NCI-H1048 (cell line): ENCODE measurements at places on chromosomes 7 and 10.

GRCh38 chr10:111999205-111999914, 184.2 kb downstream of the GPAM start:
- DNase-seq = no peak

DNA sequence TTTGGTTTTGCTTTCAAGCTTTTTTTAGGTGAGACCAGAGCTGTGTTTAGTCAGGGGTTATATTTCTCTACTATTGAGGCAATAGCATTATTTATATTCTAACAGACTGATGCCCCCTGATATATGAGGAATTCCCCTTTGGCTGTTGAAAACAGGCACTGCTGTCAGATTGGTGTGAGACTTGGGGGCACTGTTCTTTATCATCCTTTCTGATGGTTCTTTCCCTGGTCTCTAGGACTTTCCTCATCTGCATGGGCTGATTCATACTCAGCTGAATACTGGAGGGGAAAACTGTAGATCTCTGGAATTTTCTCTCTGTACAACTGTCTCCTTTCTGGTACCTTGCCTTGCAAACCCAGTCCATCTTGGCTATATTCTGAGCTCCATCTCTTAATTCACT, 10.0 kb upstream of the ICA1 start:
- DNase-seq = no peak

DNA sequence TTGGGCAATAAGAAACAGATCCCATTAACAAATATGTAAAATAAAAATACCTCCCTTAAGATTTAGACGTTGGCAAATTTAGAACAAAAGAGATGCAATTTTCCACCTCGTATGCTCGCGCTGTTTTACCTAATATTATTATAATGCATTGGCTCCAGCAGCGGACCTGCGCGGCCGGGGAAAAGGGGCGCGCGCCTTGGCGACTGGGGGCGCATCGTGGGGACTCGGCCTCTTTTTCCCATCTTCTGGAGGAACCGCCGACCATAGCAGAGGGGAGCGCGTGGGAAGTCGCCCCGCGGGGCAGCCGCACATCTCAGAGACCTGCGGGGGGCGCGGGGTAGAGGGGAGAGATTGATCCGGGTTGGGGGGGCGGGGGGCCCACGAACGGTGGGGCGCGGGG, 139.4 kb upstream of the MKI67 start:
- DNase-seq = no peak

- DNase-seq = no peak
Measured at GRCh38 chr10:349081-349480, 213.8 kb downstream of the ZMYND11 start.

DNA sequence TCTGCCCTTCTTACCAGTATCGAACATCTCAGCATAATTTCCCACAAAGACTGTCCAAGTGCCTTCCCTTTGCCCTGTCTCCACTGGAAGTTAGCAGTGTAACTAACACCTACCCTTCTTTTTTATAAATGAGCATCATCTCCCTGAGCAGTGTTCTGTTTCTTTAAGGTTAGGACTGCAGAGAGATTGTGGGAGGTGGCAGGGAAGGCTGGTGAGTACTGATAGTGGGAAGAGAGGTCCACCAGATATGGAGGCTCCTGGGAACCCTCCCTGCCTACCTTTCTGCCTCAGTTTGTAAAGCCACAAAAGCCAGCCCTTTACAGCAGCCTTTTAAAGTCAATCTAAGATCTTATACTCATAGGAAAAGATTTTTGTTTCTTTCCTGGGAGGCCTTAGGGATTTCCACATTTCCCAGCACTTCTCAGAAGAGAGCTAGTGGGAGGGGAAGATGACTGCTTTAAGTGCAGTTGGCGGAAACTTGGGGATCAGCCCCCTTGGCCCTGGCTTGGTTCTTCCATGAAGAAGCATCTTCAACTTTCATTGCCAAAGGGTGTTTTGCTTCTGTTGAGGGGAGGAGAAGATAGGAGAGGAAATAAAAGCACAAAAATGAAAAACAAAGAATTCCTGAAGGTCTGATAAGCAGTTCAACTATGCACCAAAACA, 36.6 kb upstream of the CALD1 start:
- DNase-seq = no peak

- DNase-seq = no peak
Measured at GRCh38 chr7:45484094-45484493, 90.1 kb upstream of the ADCY1 start.

GRCh38 chr10:31197886-31198285, 121.1 kb upstream of the ZEB1 start:
- DNase-seq = no peak

DNA sequence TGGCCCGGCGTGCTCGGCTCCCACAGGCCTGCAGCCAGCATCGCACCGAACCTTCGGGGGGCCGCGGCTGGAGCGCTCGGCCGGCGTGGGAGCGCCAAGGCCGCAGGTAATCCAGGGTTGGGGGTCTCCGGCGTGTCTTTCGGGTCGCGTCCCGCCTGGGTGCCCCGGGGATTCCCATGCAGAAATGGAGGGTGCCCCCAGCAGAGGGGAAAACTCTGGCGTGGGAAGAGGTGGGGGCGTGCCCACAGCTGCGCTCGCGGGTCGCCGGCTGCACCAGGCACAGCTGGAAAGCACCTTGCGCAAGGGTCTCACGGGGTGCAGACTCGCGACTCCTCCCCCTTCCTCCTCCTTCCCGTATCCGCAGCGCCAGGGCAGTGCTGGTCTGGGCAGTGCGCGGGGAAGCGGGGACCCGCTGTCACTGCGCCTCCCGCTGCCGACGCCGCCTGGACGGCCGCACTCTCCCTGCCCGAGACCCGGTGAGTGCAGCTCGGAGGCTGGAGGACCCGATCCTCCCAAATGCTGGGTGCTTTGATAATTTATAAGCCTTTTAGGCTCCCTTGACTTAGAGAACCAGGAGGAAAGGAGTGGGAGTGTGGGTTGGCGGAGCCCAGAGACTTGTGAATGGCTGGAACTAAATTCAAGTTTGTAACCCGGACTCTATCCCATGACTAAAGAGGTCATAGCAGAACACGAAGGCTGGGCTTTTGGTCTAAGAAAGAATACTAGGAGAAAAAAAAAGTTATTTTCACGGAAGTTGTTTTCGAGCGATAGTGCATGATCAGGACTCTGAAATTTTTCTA, 489 bp downstream of the MAP3K8 start:
- no peak for DNase-seq

DNA sequence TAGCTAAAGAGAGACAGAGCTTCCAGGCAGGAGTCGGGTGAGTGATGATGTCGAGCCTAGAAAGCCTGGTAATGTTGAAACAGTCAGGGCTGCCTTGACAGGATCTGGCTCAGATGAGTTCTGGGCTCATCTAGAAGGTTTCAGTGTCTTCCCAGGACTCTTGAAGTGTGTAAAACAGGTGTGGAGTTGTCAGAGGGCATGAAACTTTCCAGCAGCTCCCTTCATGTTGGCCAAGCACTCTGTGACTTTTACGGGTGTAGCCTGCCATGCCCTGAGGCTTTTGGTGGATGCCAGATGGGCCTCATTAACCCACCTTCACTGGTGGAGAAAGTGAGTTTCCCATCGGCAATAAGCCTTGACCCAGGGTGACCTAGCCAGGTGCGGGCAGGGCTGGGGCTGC, 66.4 kb upstream of the PDCD4 start:
- no peak for DNase-seq

- DNase-seq = no peak
Measured at GRCh38 chr10:72108830-72109635, 20.7 kb upstream of the SPOCK2 start.

DNA sequence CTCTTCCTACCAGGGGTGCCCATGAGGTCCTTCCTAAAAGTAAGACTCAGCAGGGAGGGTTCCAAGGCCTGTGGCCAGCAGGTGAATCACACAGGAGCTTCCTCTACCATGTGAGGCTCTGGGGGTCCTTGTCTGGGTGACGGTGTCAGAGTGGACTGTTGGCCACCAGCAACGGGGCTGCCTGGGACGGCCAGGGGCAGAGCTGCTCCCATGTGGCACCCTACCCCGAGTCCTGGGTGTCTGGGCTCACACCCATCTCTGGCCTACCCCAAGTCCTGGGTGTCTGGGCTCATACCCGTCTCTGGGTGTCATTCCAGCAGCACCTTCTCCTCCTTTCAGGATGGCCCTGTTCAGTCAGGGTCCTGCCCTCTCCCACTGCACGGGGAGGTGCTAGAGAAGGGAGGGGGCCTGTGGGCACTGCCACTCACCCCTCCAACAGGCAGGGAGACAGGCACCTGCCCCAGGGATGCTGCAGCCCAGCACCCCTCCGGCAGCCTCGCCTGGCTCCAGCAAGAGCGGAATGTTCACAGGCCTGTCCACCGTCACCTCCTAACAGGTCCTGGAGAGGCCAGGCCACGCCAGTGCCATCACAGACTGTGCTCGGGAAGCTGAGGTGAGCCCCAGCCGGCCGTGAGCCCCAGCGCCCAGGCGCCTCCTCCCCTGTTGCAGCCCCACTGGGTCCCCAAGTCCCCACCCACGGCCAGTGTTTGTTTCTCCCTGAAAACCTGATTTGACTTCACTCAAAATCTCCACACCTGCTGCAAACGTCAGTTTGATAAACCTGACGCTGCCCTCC, 143.7 kb downstream of the PTPRN2 start:
- no peak for DNase-seq

DNA sequence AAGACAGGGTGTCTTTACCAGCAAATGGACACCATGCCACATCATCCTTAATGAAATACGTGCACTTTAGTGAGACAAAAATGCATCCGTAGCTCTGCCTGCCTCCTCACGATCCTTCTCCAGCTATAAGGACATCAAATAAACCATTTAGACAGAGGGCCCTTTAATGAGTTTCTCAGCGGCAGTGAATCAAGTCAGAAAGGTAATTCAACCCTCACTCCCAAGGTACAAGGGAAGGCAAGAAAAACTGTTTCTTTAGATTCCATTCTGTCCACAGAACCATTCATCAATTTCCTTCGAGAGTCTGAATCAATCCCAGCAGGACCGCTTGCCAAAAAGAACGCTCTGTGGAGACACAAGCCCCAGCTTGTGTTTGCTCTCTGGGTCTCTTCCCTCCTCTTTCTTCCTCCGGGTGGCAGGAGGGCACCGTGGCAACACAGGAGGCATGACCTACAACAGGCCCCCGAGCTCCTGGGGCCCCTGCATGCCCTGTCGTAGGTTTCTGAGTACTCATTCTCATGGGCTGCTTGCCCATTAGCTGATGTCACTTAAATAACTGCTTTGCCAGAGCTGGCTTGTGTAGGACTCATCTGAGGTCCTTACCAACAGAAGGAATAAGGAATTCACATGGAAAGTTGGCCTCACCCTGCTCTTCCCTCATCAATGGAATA, 297.8 kb upstream of the PRKCQ start:
- no peak for DNase-seq

DNA sequence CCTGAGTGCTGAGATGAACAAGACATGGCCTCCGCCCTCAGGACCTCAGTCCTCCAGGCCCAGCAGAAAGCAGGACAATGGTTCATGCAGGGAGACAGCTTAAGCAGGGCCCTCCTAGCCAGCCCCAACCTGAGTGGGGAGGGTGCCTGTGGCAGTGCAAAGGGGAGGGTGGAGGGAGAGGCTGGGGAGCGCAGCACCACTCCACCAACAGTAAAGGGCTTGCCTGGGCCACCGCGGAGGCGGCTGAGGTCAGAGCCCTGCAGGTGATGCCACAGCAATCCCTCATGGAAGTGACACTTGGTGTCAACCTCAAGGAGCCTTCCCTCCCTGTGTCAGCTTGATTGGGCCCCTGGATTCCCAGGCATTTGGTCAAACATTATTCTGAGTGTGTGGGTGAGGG, 89.0 kb upstream of the TCERG1L start:
- DNase-seq = no peak

- no peak for DNase-seq
Measured at GRCh38 chr7:151386301-151387160, 23.3 kb downstream of the WDR86 start.

GRCh38 chr7:80760292-80760691, 121.8 kb downstream of the CD36 start:
- no peak for DNase-seq

DNA sequence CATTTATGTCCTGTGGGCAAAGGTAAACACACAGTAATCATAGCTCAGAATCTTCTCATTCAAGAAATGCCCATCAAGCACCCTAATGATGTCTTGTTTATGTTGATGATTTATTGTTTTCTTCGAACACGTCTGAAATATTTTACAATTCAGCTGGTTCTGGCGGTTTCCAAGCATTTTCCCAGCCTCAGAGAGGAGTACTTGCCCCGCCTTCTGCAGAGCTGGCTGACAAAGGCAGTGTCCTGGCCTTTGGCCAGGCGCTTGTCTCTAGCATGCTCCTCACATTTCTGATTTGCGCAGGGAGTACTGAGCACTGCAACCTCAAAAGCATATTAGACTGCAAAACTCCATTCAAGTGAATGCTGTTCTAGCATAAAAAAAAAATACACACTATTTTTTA, 314.2 kb upstream of the GNAI1 start:
- DNase-seq = no peak

DNA sequence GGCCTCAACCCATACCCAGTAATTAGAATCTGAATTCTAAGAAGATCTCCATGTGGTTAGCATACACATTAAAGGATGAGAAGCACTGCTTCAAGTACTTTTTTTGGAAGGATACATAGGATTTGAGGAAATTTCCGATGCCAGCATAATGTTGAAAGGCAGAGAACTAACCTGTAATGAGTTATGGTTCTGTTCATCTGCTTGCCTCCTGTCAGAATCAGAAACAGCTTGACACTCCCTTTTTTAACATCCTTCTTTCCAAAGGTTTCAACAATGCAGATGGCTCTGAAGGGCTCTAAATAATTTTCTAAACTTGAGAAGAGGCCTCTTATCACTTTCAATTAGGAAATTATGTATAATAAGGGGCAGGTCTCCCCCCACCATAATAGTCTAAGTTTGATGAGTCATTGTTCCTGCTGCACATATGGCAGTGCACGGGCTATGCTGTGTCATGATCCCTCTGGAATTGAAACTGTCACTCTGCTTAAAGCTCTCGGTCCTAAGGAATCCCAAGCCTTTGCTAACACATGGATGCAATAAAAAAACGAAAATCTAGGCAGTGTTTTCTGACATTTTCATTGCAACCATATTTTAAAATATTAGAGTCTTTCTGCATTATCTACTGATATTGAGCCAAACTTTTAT, 291.2 kb upstream of the FZD1 start:
- no peak for DNase-seq

DNA sequence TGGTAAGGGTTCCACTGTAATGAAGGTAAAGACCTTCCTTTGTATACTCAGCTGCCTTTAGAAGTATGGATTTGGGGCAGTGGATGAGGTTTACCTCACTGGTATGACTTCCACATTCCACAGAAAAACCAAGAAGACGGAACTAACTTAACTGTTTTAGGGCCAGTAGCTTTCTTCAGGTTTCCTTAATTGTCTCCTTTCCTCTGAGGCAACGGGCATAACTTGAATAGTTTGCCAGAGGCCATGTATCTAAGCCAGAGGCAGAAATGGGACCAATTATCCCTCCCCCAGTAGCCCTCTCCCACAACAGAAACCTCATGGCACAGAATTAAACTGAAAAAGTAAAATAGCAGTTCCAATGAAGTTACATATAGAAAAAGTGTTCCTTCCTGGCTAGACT, 281.7 kb downstream of the PHTF2 start:
- no peak for DNase-seq
